ENCODE measurements at places on chromosomes 13 and 19. TPM values are rescaled to one million over a fixed set of nuclear protein-coding genes. Genes with fewer than 3 reads are reported as not detected.

GRCh38 chr19:1243768-1244692 is 2.5 kb downstream of the ATP5F1D start:
- peak; percentile 80 for DNase-seq

ELSPBP1 gene
- total RNA-seq = not detected

CACNG7 gene
- 0.18 TPM for total RNA-seq

- DNase-seq = no peak
These were observed 150.7 kb downstream of the KCTD15 start for GRCh38 chr19:33947265-33947964.

DNA sequence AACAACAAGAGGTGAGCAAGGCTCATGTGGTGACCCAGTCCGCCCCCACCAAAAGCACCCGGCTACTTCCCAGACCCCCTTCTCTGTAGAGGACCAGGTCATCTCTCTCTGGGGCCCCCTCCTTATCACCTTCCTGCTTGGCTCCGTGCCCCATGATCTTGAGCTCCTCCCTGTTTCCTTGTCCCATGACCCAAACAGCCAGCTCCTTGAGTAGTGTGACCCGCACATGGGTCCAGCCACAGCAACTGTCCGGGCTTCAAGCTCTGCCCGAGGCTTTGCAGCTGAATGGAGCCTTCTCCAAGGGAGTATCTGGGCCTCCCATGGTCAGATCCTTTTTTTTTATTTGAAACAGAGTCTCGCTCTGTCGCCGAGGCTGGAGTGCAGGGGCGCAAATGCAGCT is 61.8 kb downstream of the MYO9B start:
- no peak for DNase-seq

- DNase-seq = no peak
These were observed 23.7 kb downstream of the KLF5 start for GRCh38 chr13:73082471-73082870.

DNA sequence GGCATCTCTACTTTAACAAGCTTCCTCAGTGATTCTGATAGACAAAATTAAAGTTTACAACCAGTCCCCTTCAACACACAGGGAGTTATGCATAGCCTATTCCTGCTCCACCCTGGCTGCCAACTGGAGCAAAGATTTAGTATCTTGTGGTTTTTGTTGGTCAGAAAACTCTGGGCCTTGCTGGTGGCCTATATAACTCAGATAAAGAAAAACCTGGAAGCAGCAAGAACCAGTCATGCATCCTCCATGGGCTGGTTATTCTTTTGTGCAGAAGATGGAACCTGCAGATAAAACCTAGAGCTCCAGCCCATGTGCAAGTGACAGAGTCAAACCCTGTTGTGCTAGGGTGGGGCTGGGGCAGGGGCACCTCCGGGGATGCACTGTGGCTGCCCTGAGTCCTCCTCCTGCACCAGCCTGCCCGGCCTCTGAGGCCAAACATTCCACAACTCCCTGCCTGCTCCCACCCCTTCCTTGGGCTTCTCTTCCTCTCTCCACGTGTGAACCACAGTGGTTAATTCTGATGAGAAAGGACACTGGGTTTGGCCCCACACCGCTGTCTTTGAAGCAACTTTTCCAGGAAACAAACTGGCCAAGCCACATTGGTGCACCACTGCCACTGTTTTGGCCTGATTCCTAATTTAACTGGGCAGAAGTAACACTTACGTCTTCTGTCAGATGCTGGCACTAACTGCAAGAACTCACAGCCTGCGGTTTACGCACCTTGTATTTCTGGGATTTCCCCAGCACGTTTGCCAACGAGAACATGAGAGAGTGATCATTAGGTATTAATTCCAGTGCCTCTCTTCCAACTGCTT is 23.3 kb upstream of the GGACT start:
- no peak for DNase-seq

- DNase-seq = no peak
These were observed 5.4 kb upstream of the GARRE1 start for GRCh38 chr19:34248941-34249340.

DNA sequence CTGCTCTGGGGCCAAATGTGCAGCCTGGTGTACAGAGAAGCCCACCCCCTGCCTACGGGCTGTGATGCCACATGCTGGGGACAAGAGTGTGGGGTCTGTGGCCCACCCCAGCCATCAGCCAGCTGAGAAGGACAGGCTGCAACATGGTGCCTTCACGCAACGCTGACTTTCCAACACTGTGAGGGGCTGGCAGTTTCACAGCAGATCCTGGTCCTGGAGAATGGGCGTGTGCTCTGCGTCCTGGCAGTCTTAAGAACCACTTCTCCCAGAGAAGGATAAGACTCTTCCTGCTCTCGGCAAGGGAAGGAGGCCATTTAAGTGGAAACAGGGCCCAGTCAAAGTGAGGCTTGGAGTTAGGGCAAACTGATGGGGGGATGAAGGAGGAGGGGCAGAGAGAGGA is 4.6 kb downstream of the LRRC4B start:
- no peak for DNase-seq

GRCh38 chr19:1250437-1251260 is 2.3 kb downstream of the MIDN start:
- peak; percentile 67 for DNase-seq

DNA sequence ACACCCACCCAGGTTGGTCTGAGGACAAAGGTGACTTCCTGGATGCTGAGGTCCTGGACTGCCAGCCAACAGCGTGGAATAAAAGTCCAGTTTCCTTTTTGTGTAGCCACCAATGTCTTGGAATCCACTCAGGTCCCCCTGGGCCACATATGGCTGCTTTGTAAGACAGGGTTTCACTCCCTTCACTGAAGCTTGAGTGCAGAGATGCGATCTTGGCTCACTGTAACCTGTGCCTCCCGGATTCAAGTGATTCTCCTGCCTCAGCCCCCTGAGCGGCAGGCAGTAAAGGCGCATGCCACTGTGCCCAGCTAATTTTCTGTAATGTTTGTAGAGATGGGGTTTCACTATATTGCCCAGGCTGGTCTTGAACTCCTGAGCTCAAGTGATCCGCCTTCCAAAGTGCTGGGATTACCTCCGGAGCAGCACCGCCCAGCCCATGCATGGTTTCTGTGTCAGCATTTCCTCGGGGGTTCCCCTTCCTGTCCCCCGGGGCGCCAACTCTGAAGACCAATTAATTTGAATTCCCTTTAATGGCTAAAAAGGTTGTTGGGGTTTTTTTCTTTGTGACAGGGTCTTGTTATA is 17.5 kb downstream of the KANK2 start:
- no peak for DNase-seq

DNA sequence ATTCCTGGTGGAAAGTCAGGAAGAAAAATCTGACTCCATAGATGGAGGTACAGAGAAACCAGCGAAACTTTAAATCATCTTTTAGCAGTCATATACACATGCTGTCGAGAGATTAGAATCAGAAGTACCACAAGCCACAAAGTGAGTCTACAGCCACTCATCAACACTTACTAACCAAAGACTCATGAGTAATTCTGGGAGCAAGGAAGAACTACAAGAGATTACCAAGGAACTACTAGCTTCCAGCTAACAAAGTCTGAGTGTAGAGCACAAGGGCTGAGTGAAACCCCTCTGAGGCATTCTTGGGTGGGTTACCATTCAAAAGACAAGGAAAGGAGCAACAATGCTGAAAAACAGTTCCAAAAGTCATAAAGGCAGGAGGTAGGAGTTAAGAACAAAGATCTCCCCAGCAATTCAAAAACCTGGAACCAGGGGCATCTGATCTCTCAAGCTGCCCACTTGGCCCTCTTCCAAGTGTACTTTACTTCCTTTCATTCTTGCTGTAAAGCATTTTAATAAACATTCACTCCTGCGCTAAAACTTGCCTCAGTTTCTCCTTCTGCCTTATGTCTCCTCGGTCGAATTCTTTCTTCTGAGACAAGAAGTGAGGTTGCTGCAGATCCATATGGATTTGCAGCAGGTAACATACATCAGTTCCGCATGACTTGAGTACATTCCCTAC is 13.0 kb downstream of the RBM26 start:
- no peak for DNase-seq

DNA sequence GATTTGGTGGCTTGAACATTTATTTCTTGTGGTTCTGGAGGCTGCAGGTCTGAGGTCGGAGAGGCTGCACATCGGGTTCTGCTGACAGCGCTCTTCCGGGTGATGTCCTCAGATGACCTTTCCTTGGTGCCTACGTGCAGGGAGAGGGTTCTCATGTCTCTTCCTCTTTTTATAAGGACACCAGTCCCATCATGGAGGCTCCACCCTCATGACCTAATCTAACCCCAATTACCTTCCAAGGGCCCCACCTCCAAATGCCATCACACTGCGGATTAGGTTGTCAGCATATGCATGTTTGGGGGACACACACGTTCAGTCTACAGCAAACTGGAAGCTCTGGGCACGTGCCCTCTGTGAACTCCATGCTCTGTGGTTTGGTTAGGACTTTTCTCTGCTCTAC is 338.6 kb downstream of the FGF9 start:
- no peak for DNase-seq

MYO1F gene
- total RNA-seq = 0.16 TPM

- no peak for DNase-seq
These were observed 3.9 kb downstream of the UPF3A start for GRCh38 chr13:114285166-114285808.

DNA sequence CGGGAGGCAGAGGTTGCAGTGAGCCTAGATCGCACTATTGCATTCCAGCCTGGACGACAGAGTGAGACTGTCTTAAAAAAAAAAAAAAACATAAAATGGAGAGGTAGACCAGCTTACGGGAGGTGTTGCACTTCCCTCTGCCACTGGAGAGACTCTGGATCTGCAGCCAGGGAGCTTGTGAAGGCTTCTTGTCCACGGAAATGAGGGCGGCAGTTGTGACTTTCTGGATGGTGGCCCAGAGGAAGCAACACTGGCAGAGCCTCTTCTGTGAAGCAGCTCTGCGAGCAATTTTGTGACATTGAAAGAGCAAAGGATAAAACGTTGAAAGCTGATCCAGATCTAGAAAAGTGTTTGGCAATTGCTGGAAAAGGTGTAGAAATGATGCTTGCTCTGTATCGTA is 10.4 kb downstream of the SPINT2 start:
- no peak for DNase-seq

GRCh38 chr13:85411591-85411990 is 387.6 kb downstream of the SLITRK6 start:
- no peak for DNase-seq

DNA sequence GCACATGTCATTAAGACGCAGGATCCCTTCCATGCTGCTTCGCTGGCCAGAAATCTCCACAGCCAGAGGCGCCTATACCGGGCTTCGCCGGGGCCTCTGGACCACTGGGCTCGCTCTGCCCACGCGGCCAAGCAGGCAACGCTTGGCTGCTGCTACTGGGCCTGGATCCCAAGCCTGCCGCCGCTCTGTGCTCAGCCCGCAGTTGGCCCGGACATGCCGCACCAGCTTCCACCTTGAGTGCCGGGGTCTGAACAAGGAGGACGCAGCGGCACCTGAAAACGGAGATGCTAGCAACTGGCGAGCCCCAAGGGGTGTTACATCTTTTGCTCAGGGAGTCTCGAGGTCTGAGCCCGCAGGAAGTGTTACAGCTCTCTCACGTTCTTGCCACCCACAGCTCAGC is 409.9 kb upstream of the SGCG start:
- no peak for DNase-seq

GRCh38 chr13:73939071-73939380 is 195.2 kb downstream of the KLF12 start:
- no peak for DNase-seq

FGF22 gene
- 0.43 TPM for total RNA-seq

DNA sequence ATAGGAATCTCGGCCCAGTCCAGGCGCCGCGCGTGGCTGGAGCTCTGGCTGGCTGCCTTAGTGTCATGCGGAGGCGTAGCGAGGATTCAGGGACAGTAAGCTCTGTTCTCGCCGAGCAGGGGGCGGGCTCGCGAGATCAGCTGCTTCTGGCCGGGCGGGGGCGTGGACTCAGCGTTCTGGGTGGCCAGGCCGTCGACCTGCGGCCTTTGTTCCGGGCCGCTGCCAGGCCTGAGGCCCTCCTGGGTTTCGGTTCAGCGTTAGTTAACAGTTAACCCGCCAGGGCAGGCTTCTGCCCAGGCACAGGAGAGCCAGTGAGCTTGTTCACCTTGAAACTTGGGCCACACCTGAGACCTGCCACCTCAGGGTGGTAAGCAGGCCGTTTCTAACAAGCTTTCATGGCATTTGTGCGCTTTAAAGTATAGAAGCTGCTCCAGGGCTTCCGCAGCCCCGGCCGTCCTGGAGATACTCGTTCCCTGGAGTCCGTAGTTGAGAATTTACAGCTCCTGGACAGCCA is 332.2 kb upstream of the SGCG start:
- DNase-seq = no peak

DNA sequence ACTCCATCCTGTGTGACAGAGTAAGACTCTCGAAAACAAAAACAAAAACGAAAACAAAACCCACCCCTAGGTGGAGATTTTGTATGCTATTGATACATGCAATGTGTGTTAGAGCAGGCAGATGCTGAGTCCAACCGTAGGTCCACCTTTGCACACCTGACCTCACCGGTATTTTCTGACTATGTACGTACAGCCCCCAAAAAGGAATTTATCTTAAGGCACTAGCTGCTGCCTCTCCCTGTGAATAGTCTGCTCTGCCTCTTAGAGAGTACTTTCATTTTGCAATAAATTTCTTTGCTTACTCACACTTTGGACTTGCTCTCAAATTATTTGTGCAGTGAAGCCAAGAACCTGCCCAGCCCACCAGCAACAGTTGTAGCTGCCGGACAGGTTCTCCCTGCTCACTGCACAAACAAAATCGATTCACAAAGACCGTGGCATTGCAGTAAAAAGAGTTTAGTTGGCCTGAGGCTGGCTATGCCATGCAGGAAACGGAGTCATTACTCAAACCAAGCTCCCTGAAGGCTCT is 8.2 kb upstream of the ZNF77 start:
- DNase-seq = peak; percentile 45

- DNase-seq = no peak
These were observed 31.6 kb upstream of the USP12 start for GRCh38 chr13:27203186-27203585.

- no peak for DNase-seq
These were observed 12.4 kb downstream of the CEBPG start for GRCh38 chr19:33385956-33386355.

- DNase-seq = no peak
These were observed 9.5 kb upstream of the WTIP start for GRCh38 chr19:34471906-34472700.

DNA sequence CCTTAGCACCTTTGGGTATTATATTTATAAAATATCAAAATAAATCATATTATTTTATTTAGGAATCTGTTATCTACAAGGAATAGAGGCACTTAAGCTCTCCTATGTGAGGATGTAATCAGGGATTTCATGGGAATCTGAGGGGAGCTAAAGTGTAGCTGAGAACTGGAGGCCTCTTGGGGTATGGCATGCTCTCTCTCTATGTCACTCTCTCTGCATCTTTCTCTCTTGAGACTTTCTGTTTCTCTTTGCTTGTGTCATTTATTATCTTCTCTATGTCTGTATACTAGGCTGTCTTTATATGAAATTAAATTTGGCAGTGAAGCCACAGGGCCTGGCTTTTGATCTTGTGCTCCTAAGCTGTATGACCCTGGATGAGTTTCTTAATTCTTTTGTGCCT is 37.7 kb upstream of the SCEL start:
- DNase-seq = no peak

- no peak for DNase-seq
These were observed 64.8 kb upstream of the KCTD15 start for GRCh38 chr19:33731881-33732280.

GRCh38 chr13:84528408-84529070 is 646.3 kb upstream of the SLITRK1 start:
- no peak for DNase-seq

GRCh38 chr13:65606622-65607021 is 1623.5 kb downstream of the PCDH9 start:
- DNase-seq = no peak

Data from progenitor cell of endocrine pancreas (in vitro differentiated cells).